SW 1271 (cell line): ENCODE measurements at places on chromosomes 4 and X.

DNA sequence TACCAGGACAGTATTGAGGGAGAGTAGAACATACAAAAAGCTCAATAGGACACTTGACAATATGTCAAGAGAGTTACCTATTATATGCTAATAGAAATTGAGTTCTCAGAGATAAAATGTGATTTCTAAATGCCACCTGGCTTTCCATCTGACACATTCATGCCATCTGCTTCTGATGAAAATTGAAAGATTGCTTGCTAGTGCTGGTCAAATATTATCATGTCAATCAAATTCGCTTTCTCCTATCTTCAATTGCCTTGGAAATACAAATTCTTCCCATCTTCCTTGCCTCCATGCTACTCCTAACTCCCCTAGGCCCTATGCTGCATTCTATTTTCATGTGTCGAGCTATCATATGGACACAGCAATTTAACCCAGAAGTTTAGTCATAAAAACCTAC lies 1076.9 kb downstream of the ARAP2 start:
- DNase-seq, result no peak

DNA sequence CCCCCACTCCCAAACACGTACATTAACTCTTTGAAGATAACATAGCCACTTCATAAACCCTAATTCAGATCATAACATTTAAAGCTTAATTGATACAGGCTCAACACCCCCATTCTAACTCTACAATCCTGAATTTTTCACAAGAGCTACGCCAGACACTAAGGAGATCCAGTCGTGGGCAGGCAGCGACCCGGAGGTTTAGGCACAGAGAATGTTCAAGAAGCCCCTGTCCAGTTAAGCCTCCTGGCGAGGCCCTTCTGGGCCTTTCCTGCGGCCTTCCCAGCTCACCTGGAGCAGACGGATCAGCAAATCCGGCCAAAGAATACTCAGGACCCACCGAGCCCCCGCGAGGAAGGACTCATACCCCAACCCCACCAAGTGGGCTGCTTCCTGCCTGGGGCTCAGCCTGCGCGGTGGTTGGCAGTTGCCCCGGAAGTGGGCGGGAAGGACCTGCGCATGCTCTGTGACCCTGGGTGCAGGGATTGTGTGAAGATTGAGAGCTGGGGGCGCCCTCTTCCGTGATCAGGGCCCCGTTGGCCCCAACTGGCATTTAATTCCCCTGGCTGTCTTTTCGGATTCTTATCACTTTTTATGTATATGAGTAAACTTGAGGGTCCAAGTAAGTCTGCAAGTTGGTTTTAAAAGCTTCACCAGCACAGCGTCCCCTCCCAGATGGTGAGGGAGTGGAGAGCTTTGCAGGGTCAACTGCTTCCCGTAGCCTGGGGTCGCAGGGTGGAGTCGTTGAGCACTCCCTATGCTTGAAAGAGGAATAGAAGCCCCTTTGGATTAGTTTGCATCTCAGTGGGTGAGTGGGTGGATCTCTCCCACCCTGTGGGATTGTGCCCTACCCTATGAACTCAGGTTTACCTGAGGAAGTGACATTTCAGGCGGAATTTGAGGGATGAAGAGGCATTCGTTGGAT lies at the start of gene TRIM61:
Gene TRIM61, minus strand, starts transcription at position 415 of the 922 bp plus-strand sequence. CDS start 7,655 bp downstream, outside the sequence.
- DNase-seq, result no peak

GRCh38 chr4:120617171-120617570 lies 305.4 kb downstream of the PRDM5 start:
- DNase-seq, result no peak

DNA sequence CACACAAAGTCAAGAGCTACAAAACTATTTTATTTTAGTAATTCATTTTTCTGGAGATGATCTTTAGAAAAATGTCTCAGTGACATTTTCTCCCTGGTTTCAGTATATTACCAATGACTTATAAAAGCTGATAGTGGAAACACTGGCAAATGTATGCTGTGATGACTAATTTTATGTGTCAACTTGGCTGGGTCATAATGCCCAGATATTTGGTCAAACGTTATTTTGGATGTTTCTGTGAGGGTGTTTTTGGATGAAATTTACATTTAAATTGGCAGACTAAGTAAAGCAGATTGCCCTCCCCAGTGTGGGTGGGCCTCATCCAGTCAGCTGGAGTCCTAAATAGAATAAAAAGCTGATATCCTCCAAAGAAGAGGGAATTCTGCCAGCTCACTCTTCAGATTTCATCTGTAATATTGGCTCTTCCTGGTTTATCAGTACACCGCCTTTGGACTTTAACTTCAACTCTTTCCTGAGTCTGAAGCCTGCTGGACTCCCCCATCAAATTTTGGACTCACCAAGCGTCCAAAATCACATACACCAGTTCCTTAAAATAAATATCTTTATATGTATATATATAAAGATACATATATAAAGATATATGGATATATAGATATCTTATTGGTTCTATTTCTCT lies 31.2 kb upstream of the RAB40A start:
- no peak for DNase-seq

- DNase-seq, result no peak
Measured at GRCh38 chr4:3013839-3014350, 50.5 kb downstream of the GRK4 start.

- DNase-seq, result no peak
Measured at GRCh38 chrX:41758401-41758800, 34.4 kb downstream of the GPR82 start.

- no peak for DNase-seq
Measured at GRCh38 chr4:20255823-20256222, 4.1 kb downstream of the SLIT2 start.
